ENCODE measurements at places on chromosomes 1 and 21.
A peak's percentile ranks its signal among the peaks of the same experiment; 100 is the strongest.

GRCh38 chr1:9085306-9085940 lies 16.0 kb upstream of the SLC2A5 start:
- DNase-seq = no peak

DNA sequence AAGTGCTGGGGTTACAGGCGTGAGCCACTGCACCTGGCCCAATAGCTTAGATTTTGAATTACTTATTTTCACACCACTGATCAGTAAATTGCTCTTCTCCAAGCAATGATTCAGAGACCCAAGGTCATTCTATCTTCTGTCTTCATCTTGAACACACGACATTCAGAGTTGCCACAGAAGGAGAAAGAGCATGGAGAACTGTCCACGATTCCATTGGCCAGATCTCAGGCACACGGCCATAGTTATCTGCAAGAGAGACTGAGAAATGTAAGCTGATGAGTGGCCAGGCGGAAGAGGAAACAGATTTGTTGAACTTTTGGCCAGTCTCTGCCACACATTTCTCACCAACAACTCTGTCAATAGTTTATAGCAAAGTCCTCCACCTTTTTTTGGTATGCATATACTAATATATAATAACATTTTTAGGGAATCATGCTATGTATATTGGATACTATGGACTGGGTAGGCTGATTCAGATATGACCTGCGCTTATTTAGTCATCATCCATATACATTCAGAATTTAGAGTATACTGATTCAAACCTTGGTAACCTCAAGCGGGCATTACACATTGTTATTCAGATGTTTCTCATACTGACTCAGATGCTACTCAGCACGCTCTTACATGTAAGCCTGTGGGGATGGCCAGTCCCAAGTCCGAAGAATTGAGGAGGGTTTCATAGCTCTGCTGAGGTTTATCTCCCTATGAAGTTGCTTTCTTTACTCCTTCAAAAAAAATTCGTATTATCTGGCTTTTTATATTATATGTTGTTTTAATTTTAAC lies 25.5 kb upstream of the CAP1 start:
- DNase-seq = peak; percentile 77

GRCh38 chr1:233268389-233269022 lies 27.0 kb downstream of the PCNX2 start:
- no peak for DNase-seq

DNA sequence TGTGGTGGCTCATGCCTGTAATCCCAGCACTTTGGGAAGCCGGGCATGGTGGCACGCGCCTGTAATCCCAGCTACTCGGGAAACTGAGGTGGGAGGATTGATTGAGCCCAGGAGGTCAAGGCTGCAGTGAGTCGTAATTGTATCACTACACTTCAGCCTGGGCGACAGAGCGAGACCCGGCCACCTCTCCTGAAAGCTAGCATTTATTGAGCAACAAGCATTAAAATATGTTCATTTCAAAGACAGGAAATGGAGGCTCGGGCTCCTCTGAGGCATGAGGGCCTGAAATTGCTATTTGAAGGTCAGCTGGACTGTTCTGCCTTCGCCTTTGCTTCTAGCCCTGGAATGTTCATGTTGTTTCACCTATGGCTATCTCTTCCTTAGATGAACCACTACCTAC lies 34.5 kb downstream of the SPATA21 start:
- no peak for DNase-seq

- peak; percentile 69 for DNase-seq
Observed at GRCh38 chr1:177849130-177849529, 120.7 kb downstream of the SEC16B start.

DNA sequence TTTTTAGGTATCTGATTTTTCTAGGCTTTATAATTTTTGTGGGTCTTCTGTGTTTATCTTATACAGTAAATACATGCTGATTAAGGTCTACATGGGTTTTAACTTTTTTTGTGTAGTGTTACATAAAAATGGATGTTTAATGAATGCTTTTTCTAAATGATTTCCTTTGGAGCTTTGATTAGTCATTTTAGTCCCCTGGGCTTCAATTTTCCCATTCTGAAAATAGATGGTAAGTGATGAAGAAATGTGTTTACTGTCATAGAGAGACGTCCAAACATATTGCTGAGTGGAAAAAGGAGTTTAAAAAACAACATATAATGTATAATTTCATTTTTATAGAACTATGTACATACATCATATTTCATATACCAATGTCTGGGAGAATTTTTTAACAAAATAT lies 140.9 kb upstream of the HMCN1 start:
- DNase-seq = no peak

DNA sequence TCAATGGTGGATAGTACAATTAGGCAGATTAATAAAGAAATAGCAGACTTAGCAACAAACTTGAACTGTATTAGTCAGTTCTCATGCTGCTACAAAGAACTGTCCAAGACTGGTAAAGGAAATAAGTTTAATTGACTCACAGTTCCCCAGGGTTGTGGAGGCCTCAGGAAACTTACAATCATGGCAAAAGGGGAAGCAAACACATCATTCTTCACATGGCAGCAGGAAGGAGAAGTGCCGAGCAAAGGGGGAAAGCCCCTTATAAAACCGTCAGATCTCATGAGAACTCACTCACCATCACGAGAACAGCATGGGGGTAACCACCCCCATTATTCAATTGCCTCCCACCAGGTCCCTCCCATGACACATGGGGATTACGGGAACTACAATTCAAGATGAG lies 27.1 kb upstream of the PDE4B start:
- DNase-seq = no peak

- DNase-seq = peak; percentile 47
Observed at GRCh38 chr1:187203257-187203656, 374.5 kb downstream of the PLA2G4A start.

DNA sequence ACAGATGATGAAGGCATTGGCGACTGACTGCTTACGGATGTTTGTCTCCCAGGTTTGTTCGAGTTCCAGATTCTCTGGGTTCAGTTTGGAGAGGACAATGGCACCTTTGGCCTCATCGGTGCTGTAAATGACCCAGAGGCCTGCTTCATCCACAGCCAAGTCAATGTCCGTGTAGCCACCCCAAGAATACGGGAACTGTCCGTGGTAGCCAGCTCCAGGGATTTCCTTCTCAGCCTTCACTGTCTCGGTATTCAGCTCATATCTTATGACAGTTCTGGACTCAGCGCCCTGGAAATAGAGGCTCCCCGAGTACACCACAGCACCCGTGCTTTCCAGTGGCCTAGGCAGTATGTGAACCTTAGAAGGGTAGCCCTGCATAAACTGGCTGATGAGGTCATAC lies 14.1 kb downstream of the MYOCOS start:
- no peak for DNase-seq

DNA sequence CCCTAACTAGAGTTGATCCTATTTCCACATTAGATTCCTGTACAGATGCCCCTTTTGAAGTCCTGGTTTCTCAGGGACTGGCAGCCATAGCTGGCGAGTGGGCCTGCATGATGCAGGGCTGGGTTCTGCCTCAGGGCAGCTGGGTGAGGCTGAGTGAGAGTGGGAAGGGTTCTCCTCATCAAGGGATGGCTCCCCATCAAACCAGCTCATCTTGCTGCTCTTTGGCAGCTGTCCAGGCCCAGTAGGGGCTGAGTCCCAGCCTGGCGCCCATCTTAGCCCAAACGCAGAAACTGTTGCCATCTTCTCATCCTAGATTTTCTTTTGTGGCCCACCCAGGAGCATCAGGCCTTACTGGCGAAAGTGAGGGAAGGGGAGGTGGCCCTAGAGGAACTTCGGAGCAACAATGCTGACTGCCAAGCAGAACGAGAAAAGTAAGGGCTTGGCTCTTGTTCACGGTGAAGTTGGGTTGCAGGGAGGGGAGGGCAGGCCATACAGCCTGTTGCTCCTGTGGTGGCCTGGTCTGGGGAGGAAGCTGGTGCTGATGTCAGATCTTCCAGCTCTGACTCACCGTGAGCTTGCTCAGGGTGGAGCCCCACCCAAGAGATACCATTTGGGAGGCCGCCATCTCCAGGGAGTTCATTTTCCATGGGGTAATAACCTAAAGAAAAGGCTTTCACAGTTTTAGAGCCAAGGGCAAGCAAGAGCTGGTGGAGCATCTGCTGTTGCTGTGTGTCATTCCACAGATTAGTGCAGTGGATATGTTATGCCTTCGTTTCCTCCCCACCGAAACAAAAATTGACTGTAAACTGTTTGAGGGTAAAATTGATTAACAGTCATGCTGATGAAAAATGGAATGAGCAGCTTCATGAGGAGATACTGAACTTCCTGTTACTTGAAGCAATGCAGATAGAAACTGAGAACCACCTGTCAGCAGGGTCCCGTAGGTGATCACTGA lies 34.7 kb downstream of the TUFT1 start:
- DNase-seq = peak; percentile 70

DNA sequence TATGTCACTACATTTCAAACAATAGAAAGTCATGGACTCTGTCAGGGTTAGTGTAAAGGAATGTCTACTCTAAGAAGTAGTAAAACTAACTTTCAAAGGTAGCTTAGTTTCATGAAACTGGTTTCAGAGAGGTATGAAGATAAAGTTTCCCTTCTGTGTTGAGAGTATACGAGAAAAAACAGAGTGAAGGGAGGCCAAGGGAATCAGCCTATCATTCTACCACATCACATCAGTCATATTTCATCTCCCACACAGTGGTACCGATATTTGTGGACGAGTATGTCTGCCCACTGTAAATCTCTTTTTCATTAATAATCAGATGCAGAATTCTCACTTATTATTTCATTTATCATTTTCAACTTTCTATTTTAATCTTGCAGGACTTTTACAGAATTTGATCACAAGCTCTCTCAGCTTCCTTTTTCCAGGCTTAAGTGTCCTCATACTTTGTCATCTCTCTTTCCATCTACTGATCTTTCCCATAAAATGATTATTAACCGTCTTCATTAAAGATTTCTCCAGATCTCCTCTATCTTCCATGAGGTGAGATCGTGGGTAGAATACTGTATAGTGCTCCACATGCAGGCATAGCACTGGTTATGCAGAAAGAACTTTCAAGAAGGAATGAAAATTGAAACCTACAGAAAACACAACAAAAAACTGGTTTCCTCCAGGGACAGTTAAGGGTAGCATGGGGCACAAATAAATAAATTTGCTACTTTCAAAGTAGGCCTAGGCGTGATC lies 11.5 kb upstream of the IFI16 start:
- no peak for DNase-seq

GRCh38 chr21:34365809-34366208 lies 2.0 kb downstream of the KCNE2 start:
- no peak for DNase-seq

- no peak for DNase-seq
Observed at GRCh38 chr1:19375631-19376400, 63.7 kb downstream of the SLC66A1 start.

GRCh38 chr1:244391761-244392160 lies 59.9 kb downstream of the ADSS2 start:
- DNase-seq = peak; percentile 11

- DNase-seq = peak; percentile 89
Observed at GRCh38 chr1:185541871-185542301, 192.3 kb upstream of the HMCN1 start.

GRCh38 chr1:25199819-25200620 lies 32.3 kb downstream of the SYF2 start:
- DNase-seq = no peak

GRCh38 chr1:1079408-1080121 lies 5.5 kb upstream of the RNF223 start:
- DNase-seq = peak; percentile 91

GRCh38 chr1:161733526-161733925 lies 12.2 kb downstream of the FCRLB start:
- DNase-seq = peak; percentile 96

- DNase-seq = no peak
Observed at GRCh38 chr1:13819642-13820041, 119.7 kb downstream of the PRDM2 start.

DNA sequence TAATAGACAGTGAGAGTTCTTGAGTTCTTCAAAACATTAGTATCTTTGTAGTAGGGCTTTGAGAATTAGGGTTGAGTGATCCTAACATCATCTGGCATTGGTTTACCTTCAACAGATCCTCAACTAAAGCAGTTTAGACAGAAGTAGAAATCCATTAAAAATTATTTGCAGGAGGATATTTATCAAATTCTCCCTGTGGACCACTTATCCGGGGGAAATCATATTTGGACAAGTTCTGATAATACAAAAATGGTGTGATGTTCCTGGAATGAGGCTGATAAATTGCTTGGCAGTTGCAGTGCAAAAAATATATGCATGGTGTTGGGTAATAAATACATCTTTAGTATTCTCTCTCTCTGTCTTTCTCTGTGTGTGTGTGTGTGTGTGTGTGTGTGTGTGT lies 115.1 kb upstream of the CHODL start:
- no peak for DNase-seq

GRCh38 chr1:83810144-83810543 lies 188.8 kb downstream of the TTLL7 start:
- DNase-seq = no peak

DNA sequence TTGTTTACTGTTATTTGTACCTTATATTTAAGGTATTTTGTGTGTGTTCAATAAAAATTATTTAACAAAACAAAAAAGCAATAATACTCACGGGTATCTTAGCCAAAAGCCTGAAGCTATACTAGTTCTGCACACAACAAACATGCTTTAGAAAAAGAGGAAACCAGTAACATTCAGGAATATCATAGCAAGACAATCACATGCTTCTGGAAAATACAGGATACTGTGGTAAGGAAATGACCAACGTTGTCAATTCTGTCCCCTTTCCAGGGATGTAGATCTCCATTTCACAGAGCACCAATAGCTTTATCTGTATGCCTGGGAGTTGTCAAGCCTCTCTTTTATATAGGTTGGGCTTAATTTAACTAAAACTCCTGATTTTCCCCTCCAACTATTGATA lies 288.4 kb downstream of the SMYD3 start:
- no peak for DNase-seq

DNA sequence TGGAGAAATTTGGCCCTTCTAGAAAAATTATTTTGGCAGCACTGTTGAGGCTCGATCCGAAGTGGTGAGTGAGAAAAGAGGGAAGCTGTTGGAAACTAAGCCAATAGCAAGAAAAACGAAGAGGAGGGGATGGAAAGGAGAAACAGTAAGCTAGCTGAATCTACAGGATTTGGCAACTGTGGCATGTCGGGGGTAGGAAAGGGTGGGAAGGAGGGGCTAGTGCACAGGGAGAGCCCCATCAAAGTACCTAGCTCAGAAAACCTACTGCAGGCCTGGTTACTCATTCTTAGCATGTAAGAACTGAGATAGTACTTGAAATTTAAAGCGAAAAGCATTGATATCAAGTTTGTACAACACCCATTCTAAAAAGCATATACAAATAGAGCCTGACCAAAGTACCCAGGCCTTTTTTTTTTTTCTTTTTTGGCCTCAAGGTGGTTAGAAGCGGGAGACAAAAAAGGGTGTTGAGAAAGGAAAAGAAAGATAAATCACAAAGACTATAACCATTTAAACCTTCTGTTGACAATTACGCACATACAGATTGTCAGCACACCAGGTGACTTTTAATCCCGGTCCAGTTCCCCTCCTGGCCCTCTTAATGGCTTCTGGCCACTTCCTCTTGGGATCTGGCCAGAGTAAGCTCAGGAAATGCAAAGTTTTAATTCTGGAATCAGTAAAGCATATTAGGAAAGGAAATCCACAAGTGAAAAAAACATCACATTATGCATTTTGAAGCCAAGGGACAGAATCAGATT lies 50.4 kb downstream of the SLC16A1 start:
- DNase-seq = no peak
